ENCODE measurements at places on chromosomes 1 and 21. TPM values are rescaled to one million over a fixed set of nuclear protein-coding genes. Genes with fewer than 3 reads are reported as not detected.

Gene LGR6
- not detected for total RNA-seq

Gene OR6N1
- not detected for total RNA-seq

GRCh38 chr1:1243807-1244191, 2.7 kb downstream of the C1QTNF12 start:
- no peak for DNase-seq

DNA sequence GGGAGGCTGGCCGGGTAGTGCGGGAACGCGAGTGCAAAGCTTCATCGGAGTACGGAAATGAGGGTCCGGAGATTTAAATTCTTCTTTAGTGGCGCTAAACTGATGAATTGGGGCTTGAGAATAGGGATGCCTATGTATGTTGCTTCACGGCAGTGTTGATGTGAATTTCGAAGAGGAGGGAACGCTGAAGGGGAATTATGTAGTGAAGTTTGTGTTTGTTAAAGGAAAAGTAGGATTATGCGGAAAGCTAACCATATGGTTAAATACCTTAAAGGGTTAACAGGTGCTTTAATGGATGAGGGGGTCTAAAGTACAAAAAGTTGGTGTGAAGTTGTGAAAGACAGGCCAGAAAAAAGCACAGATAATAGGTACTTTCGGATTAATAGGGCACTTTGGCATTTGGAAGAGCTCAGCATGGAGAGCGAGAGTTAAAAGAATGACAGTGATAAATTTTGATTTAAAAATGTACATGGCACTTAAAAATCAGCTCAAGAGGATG, 1.4 kb downstream of the HS2ST1 start:
- DNase-seq: no peak
